MCF 10A (cell line): ENCODE measurements at places on chromosomes 3 and 15.

DNA sequence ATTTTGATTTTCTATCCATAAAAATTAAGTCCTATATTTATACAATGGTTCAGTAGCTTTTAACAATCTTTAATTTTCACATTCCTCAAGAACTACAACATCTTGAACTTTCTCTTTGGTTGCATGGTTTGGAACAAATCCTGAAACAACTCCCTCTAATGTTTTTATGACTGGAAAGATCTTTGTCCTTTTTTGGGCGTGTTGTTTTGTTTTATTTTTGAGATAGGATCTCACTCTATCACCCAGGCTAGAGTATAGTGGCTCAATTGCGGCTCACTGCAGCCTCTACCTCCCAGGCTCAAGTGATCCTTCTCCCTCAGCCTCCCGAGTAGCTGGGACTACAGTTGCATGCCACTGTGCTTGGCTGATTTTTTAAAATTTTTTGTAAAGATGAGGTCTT, 4.0 kb downstream of the STX19 start:
- DNase-seq, result no peak

GRCh38 chr3:76370749-76371520, 585.6 kb upstream of the ZNF717 start:
- DNase-seq, result no peak

GRCh38 chr3:57354768-57355167, 62.3 kb upstream of the ASB14 start:
- DNase-seq, result no peak

- no peak for DNase-seq
Measured at GRCh38 chr3:129623447-129624118, 17.1 kb upstream of the PLXND1 start.

- no peak for DNase-seq
Measured at GRCh38 chr3:186464424-186465093, 79.6 kb downstream of the CRYGS start.

DNA sequence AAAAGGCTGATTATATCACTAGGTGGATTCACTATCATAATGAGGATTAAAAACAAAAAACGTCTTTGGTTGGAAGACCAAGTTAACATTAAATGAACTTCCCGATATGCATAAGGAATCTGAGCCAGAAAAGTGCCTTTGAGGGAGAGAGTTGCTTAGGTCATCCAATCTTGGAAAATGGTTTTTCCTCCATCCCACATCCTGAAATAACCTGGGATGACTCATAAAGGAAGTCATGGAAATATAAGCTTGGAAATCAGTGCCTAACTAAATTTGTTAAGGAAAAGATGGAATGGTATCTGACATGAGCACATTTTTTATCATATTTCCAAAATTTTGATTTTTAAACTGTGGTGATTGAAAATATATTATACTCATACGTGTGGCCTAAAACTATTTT, 66.0 kb downstream of the KBTBD8 start:
- peak; percentile 7 for DNase-seq

GRCh38 chr15:72307026-72307425, 12.9 kb downstream of the CELF6 start:
- no peak for DNase-seq

DNA sequence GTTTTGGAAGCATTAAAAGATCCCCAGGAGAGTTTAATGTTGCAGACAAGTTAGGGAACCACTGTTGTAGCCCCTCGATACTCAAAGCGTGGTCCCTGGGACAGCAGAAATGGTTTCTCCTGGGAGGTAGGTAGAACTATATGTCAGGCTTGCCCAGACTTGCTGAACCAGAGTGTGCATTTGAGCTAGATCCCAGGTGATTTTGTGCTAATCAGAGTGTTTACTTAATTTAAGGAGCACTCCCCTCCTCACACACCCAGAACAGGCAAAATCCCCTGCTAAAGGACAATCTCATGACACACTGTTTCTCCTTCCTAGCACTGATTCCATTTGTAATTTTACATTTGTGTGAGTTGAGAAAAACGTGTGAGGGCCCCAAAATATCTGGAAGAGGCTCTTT, 24.3 kb downstream of the LMCD1 start:
- no peak for DNase-seq

GRCh38 chr3:46676601-46677410, 16.7 kb downstream of the ALS2CL start:
- DNase-seq, result no peak

DNA sequence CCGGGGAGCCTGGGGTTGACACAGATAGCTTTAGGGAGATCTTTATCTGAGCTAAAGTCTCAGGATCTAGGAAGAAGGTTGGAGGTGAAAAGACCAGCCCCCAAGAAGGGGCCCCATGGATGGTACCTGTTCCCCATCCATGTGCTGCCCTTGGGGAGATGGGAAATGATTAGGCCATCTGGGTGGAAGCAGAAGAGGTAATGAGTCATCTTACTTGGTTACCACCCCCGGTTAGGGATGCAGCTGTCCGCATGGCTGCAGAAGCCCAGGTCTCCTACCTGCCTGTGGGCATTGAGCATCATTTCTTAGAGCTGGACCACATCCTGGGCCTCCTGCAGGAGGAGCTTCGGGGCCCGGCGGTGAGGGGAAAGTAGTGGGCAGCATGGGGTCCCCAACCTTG, 3.1 kb upstream of the CPLX3 start:
- peak; percentile 30 for DNase-seq

- DNase-seq, result no peak
Measured at GRCh38 chr15:92970656-92971055, 70.5 kb downstream of the CHD2 start.
